ENCODE measurements at places on chromosomes 6 and 20.

DNA sequence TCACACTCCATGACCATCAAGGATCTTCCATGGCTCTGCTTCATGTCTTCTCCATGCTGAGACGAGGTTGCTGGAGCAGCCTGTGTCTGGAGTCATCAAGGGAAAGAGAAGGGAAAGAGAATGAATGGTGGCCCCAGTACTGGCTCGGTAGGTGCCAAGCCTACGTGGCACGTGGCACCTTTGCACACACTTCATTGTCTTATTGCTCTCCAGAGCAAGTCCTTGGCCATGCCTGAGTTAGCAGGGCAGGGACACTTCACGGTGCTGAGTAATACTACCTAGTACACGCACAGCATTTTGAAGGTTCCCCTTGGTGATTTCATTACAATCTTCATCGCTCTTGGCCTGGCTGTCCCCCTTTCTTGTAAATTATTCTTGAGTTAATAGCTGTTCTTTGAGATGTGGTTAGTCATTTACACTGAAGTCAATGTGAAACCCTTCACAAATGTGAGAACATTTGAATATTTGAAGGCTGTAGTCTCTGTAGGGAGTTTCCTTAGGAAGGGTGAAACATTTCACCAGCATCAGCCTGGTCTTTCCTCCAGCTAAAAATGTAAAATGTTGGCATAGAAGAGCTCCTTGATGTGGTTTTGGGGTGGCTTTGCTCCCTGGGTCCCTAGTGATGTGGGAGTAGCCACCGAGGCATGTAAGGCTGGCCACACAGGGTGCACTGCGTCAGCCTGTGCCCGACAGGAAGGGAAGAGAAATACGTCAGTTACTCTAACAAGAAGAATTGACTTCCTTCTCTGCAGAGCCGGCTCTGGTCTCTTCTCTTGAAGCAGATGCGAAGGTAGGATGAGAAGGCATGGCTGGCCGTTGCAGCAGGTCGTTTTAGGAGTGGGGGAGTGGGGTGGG lies at the start of gene SYTL3:
TSS of gene SYTL3 (plus strand) at position 766 of the 855 bp plus-strand sequence. CDS start 13,215 bp downstream, outside the sequence.
- no peak for DNase-seq

GRCh38 chr20:41350408-41350962 lies 9.9 kb downstream of the LPIN3 start:
- DNase-seq, result no peak

DNA sequence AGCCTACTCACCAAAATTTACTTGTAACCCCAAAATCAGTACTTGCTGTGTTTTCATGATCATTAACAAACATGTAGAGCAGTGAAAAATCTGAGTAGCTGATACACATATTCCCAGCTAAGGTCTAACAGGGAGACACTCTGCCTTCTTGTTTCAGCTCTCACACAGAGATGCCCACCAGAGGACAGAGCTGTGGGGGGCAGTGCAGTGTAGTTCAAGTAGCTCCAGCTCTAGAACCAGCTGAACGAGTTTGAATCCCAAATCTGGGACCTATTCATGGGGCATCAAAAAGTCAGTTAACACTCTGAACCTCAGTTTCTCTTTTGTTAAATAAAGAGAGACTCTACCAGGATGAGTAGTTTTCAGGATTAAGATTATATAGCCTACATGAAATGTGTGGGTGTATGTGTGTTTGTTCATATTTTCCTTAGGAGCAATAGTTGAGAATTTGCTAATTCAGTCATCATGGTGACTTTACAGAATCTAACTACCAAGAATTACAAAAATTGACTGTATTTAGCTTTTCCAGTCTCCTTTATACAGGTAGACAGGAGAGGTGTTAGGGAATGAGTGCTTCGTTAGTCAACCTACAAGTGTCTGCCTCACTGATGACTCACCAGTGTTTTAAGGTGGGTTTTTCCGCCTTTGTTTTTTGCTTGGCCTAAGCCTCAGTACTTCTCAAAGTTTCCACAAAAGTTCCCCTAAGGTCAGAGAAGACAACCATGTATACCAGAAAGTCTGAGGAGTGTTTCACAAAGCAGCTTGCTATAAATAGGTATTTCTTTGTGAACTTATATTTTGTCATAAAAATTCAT lies 164.0 kb upstream of the RUNX2 start:
- no peak for DNase-seq

- DNase-seq, result no peak
These were observed 15.8 kb downstream of the IL22RA2 start for GRCh38 chr6:137157601-137158000.

DNA sequence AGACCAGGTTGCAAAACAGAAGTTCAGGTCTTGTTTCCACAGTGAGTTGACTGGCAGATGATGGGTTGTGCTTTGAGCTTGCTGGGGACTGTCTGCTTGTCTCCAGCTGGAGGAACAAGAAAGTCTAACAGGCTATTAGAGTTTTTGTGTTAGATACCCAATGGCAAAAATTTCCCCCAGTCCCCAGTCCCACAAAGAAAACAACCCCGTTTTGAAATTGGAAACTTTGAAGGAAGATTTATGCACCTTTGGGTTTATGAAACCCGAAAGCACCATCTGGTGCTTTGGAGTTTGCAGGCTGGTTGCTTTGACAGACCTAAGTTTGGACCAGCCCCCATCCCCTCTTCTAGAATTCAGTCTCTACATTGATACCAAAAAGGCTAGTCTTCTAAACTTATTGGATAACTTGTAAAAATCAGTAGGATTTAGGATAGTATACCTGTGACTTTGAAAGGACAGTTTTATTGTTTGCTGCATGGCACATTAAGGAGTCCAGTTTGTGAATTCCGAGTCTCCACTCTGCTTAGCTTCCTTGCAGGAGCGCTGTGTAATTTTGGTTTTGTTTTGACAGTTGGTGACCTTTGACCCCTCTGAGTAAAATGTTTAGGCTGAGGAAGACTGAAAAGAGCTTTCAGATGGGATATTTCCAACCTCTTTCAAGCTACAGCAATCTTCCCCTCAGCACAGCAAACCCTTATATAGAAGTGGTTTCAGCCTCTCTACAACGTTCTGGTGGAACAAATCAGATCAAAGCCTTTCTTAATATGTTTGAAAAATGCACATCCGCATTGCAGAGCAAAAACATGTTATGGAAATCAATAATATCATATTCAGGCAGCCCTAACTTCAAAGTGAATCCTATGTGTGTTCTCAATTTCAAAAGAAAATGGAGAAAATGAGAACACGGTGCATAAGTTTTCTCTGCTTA lies 25.5 kb upstream of the PRL start:
- DNase-seq, result no peak
